Mesendoderm (in vitro differentiated cells): ENCODE measurements at places on chromosomes 11 and 22.

GRCh38 chr11:68406324-68407313, 53.9 kb upstream of the PPP6R3 start:
- no peak for DNase-seq

- DNase-seq, result peak; percentile 8
These were observed 32.3 kb upstream of the OR56A1 start for GRCh38 chr11:6062691-6063358.

DNA sequence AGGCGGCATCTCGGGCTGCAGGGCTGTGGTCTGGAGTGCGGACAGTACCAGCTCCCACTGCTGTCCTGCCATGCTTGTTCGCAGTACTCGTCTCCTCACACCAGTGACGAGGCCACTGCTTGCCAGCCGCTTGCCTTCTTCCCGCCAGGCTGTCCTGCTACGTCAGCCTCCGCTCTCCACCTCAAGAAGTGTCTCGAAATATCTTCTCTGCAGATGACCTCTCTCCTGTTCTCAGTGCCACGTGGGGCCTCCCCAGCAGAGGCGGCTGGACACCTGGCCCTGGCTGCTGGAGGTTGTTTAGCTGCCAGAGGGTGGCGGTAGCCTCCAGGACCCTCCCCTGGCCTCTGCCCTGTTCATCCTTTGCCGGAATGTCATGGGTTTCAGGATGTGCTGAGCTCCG, 3.1 kb upstream of the CCDC188 start:
- peak; percentile 26 for DNase-seq

- no peak for DNase-seq
These were observed at the start of gene MUC6 for GRCh38 chr11:1036303-1036923. TSS of gene MUC6 (minus strand) at chr11:1036718. CDS start at chr11:1036655, 63 bp downstream.

DNA sequence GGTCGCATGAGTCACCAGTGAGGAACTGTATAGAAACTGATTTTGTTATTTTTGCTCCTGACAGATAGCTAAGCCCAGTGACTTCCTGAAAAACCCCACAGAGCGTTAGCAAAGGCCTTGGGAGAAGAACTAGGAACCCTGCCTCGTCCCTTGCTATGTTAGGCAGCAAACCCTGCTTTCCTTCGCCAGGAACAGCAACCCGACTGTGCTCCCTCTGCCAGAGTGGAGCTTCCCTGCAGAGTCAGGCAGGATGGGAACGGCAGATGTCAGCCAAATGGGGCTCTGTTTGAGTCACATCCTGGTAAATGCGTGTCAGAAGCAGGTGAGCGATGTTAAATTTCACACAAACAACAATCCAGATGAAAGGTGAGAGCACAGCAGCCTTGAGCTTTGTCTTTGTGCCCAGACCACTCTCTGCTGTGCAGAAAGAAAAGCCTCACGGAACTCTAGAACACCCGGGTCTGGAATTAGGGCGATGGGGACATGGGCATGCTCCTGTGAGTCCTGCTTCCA, 186.6 kb downstream of the ADAMTS15 start:
- DNase-seq, result peak; percentile 54

GRCh38 chr11:47656260-47656885, 14.0 kb upstream of the MTCH2 start:
- DNase-seq, result peak; percentile 54

DNA sequence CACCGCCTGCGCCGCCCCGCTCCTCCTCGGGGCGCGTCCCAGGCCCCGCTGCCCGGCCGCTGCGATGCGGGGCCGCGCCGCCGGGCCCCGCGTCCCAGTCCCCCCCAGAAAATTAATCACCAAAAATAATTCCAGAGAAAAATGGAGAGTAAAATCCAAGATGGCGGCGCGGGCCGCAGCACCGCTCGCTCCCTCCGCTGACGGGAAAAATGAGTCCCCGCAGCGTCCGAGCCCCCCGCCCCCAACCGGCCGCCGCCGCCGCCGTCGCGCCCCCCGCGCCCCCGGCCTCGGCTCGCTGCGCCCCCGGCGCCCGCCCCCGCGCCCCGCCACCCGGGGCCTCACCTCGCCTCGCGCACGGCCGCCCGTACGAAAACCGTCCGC, at the start of gene KMT5B:
Gene KMT5B, minus strand, starts transcription at position 162 of the 381 bp plus-strand sequence. CDS start 23,220 bp downstream, outside the sequence.
- no peak for DNase-seq

DNA sequence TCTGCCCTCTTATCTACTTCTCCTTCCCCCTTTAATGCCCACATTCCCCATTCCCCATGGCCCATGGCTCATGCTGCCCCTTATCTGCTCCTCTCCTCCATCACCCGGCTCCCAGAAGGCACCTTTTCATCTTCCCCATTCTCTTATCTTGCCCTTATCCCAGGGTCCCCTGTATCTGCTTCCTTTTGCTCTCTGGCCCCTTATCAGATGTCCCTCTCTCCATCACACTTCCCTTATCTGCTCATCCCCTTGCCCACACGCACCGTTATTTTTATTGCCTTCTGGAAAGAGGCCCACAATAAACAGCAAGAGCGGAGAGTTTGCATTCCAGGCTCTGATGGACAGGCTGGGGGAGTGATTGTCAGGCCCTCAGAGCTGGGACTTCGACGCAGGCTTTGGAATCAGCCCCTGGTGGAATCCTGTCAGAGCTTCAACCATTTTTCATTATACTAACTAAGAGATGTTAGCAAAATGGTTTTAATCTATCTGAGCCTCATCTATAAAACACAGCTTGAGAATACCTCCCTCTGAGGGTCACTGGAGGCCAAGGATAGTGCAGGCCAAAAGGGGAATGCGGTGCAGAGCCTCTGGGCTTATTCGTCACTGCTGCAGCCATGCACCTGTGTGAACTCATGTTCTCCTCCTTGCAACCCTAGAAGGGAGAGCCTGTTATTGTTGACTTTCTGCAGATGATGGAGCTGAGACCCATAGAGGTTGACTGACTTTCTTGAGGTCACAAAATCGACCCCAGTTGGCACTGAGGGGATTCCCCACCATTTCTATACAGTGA, 37.0 kb upstream of the LRRC55 start:
- peak; percentile 96 for DNase-seq

DNA sequence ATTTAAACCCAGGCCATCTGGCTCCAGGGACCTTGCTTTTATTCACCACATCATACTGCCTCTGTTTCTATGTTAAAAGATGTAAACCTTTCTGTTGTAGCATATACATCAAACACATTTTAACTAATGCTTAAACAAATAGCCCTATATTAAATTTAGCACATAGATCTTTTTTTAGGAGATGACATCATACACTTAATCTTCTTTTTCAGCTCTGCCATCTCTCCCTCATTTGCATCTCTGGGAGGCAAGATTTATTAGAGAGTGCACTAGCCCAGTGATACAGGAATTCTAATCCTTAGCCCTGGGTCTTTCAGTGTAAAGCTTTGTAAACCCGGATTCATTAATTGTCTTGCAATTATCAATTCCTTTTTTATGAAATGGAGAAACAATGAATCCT, 13.6 kb downstream of the OR5D16 start:
- DNase-seq, result no peak

- no peak for DNase-seq
These were observed 7.9 kb downstream of the ADORA2A start for GRCh38 chr22:24435323-24435645.

DNA sequence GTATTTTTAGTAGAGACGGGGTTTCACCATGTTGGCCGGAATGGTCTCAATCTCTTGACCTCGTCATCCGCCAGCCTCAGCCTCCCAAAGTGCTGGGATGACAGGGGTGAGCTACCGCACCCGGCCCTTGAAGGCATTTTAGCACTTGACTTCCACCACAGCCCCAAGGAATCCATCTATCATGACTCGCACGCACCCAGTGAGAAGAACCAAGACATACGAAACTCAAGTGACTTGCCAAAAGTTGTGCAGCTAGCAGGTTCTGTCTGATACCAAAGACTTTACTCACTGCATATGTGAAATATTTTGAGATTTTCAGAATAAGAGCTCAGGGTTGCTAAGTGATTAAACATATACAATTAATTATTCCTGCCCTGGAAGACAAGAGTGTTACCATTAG, 21.0 kb downstream of the FLI1 start:
- DNase-seq, result no peak

- no peak for DNase-seq
These were observed 26.0 kb downstream of the ZNRF3 start for GRCh38 chr22:28909375-28909774.

- DNase-seq, result peak; percentile 90
These were observed 34.7 kb downstream of the CCDC83 start for GRCh38 chr11:85889676-85890579.

DNA sequence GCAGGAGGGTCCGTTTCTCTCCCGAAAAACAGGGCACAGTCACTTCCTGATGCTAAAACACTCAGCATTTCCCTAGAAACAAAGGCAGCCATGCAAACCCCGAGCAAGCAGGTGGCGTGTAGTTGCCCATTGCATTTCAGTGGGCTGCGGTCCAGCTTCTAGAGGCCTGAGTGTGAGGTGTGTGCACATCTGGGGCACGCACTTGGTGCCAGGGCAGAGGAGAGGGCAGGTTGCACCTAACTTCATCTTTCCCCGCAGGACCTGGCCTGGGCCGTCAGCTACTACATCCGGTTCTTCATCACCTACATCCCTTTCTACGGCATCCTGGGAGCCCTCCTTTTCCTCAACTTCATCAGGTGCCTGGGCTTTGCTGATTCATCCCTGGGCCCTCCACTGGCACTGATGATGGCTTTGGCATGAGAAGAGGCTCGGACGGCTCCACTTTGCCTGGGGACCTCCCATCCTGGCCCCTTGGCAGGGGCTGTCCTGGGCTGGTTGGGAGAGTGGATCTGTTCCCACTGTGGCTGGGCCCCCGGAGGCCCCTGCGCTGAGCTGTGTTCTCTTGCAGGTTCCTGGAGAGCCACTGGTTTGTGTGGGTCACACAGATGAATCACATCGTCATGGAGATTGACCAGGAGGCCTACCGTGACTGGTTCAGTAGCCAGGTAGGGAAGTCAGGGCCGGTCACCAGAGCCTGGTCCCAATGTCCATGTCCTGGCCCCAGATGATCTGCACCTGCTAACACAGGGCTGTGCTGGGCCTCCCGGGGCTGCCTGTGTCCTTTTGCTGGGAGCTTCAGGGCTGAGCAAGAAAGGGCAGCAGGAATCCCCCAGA, 28.4 kb downstream of the FADS3 start:
- DNase-seq, result no peak

GRCh38 chr11:130313383-130314183, 1.1 kb downstream of the ZBTB44 start:
- peak; percentile 57 for DNase-seq

- peak; percentile 57 for DNase-seq
These were observed 117.5 kb downstream of the PKNOX2 start for GRCh38 chr11:125281831-125282595.

DNA sequence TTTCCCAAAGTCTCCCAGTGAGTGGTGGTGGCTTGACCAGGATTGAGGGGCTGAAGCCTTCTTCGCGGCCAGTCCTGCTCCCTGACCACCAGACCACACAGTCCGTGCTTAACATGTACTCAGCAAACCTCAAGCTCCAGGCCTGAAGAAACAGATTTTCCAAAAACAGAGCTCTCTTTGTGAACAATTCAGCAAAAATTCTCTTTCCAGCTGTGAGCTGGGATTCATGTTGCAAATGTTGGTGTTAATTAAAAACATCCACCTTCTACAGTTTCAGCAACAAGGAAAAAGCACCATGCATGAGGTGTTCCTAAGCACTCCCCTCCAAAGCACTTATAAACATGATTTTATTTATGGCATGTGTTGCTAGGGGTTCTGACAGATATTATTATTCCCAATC, 129.5 kb downstream of the ETS1 start:
- no peak for DNase-seq

GRCh38 chr11:130097285-130097684, 27.6 kb downstream of the APLP2 start:
- DNase-seq, result no peak

GRCh38 chr11:14253421-14253820, 105.6 kb downstream of the RRAS2 start:
- no peak for DNase-seq

- DNase-seq, result peak; percentile 55
These were observed 25.2 kb downstream of the CAPN1 start for GRCh38 chr11:65206901-65207300.
